ENCODE measurements at places on chromosomes 13 and 19.

DNA sequence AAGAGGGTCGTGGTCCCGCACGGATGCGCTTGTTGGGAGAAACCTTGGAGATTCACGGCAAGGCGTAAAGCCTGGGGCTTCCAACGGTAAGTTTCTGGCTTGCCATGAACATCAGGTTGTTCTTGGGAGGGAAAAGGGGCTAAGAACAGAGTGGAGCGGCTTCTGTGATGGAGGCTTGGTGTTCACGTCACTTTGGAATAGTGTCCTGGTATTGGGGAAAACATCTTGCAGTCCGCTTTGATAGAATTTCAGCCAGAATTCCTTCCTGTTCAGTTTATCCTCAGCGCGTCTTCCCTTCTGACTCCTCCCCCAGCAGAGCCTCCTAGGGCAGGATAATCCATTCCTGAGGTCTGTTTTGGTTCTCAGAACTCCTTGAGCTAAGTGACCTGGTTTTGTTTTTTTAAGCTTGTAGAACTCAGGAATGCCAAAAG lies 2.0 kb downstream of the KCTD15 start:
- DNase-seq = no peak

GRCh38 chr13:101545521-101545920 lies 93.0 kb downstream of the ITGBL1 start:
- DNase-seq = no peak

- DNase-seq = no peak
Observed at GRCh38 chr19:39507715-39508364, 7.1 kb upstream of the SELENOV start.

- no peak for DNase-seq
Observed at GRCh38 chr19:572743-573518, 535 bp downstream of the BSG start.

DNA sequence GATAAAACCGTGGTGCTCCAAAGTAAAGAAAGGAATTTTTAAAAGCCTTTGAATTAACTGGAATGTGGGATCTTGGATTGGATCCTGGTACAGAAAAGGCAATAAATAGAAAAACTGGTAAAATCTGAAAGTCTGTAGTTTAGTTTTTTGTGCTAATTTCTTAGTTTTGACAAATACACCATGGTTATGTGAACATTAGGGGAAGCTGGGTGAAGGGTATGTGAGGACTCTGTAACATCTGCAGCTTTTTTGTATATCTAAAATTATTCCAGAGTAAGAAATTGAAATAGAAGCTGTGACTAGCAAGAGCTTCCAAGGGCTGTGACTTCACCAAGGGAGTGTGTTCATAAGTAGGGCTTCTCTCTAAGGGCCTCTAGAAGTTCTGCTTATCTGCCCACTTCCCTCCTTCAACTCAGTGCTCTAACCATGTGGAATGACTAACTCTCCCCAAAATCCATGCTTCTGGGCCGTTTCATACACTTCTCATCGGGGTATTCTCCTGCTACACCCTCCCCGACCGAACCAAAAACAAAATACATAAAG lies 26.5 kb downstream of the ARHGAP35 start:
- no peak for DNase-seq

DNA sequence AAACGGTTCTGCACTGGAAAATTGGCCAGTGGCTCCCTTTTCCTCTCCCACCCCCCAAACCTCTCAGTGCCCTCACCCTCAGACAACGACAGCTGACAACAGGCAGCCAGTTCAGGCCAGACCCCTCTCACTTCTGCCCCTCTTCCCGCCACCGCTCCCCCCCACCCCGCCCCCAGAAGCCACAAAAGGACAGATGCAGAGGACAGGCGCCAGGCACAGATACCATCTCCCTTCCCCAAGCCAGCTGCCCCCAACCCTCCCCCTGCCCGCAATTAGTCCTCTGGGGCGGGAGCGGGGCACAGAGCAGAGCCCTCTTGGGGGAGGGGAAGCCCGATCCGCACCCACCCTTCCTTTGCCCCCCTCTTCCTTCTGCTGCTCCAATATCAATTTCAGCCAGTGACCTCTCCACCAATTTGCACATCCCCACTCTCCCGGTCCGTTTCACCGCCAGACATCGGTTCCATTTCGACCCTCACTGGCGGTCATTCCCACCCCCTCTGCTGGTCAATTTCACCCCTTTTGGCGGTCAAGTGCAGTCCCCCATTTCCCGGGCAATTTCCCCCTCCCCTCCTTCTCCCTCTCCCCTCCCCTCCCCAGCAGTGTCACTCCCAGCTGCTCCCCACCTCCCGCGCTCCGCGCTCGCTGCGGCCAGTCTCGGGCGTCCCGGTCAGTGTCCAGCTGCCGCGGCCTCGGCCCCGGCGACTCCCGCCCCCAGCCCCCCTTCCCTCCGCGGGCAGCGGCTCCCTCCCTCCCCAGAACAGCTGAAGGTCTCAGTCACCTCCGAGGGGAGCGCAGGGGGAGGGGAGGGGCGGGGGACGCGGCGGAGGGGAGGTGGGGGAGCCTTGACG lies at the start of gene SHD:
Gene SHD, plus strand, starts transcription at position 848 of the 848 bp plus-strand sequence. CDS start 798 bp downstream, outside the sequence.
- no peak for DNase-seq

DNA sequence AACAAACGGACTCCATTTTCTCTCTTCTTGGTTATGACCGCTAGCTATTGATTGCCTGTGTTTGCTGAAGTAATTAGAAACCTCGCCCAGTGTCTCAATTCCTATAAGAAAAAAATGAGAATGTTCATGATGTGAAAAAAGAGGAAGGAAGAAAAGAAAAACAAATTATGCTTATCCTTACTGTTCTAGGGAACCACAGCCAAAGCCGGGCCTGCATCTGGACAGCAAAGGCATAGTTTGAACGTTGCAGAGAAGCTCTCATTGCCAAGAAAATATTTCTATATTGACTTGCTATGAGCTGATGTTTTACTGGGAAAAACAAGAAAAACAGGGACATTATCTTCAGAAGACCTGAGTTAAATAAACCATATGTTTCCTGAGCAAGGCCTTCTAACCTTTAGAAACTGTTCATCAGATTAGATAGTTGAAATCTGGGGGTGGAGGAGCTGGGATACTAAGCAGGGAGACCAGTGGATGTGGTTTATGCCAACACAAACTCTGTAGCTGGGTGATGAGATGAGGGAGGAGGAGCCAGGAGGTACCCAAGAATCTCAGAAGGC lies 55.0 kb downstream of the EFNB2 start:
- no peak for DNase-seq

DNA sequence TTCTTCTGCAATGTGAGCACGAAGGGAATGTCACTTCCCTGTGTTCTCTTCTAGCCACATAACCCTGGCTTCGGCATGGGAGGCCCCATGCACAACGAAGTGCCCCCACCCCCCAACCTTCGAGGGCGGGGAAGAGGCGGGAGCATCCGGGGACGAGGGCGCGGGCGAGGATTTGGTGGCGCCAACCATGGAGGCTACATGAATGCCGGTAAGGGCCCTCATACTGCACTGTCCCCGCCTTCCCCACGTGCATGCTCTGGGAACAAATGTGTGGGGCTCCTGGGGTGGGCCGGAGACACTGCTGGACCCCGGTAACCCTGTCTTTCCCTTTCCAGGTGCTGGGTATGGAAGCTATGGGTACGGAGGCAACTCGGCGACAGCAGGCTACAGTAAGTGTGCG lies 17.7 kb upstream of the QTRT1 start:
- DNase-seq = no peak

DNA sequence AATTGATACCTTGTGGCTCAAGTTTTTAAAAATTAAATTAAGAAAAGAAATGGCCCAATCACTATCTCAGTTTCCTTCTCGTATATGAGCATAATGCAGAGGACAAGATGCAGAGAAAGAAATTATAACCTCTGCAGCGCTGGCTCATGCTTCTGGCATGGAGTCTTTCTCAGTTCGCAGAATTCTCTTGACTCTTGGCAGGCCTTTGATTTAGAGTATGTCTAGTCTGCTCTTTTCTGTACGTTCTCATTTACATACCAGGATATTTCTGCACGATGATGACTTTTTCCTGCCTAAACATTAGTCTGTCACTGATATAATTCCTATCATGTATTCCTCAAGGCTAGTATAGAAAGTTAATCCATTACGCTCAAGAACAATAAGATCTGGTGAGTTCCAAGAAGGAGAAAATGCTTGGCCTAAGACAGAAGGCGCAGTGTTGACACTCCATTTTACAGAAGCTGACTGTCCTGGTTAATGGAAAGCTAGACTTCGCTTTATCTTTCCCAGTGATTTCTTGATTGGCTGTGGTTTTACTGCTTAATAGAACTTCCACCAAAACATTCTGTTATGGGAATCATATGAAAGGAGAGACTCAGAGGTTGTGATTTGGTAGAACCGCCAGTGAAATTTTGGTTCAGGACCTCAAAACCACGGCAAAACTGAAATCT lies 1.7 kb upstream of the SMAD9 start:
- DNase-seq = no peak

DNA sequence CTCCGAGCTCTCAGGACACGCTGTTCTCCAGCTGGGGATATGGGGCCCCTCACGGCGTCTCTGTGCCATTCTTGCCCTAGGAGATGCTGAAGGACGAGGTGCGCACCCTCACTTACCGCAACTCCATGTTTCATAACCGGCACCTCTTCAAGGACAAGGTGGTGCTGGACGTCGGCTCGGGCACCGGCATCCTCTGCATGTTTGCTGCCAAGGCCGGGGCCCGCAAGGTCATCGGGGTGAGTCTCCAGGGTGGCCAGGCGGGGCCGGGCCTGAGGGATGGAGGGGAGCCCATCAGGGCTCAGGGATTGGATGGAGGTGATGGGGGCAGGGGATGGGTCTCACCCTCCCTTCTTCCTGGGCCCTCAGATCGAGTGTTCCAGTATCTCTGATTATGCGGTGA lies 4.8 kb downstream of the PRMT1 start:
- no peak for DNase-seq

- DNase-seq = no peak
Observed at GRCh38 chr19:10004617-10005016, 5.7 kb downstream of the COL5A3 start.

DNA sequence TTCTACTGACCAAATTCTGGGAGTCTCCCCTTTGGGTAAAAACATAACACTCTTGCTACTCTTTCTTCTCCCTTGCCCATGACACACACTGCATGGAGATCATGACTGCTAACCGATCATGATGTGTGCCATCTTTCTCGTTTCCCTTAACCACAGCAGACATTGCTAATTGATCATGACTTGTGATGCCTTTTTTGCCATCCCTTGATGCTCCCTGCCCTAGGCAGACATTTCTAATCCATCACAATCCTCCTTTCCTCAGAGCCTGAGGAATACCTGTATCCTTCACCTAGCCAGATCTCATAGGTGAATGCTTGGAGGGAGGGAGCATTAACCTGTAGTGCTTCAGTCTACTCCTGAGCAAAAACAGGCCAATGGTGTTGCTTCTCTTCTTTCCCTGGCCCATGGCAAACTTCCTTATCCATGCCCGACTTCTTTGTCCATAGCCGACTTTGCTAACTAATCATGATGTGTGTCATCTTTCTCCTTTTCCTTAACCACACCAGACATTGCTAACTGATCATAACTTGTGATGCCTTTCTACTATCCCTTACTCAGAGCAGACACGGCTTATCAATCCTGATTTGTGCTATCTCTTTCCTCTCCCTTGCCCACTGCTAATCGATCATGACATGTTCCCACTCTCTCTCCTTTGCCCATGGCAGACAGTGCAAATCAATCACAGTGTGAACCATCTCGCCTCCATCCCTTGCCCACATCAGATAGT lies 17.7 kb downstream of the NUMBL start:
- no peak for DNase-seq

GRCh38 chr19:8302357-8302691 lies 5.8 kb downstream of the CD320 start:
- no peak for DNase-seq

DNA sequence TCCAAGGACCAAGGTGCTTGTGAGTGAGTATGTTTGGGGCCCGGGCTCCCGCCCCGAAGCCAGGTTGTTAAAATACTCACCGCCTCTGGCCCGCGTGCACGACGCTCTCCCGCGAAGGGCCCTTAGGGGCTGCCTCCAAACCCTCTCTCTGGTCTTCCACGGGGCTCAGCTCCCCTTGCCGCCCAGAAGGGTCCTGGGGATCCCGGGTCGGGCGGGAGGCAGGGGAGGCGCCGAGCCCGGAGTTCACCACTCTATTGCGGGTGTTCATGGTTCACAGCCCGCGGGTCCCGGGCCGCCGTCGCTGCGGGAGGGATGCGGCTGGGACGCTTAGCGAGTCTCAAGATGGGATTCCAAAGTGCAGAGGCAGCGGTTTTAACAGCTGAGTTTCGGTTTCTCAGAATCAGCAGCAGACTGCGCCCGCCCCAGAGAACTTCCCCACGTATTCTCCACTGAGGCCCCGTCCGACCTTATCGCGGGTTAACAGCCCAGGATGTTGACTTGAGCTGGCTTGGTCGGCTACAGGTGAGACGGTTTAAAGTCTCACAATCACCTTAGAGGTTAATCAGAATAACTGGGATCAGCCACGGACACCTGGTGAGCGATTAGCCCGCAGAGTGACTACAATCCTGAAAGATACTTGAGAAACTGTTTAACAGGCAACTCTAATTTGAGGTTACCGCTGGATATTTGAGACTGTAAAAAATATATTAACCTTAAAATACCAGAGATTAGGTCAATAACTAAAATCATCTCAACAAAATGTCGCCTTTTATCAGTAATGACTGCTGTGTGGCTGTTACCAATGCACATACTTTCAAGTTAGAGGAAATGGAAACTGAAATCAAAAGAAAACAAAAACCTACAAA lies at the start of gene EPSTI1:
Gene EPSTI1, minus strand, starts transcription at position 344 of the 866 bp plus-strand sequence. Its CDS starts 76 bp downstream, at position 268.
- no peak for DNase-seq

DNA sequence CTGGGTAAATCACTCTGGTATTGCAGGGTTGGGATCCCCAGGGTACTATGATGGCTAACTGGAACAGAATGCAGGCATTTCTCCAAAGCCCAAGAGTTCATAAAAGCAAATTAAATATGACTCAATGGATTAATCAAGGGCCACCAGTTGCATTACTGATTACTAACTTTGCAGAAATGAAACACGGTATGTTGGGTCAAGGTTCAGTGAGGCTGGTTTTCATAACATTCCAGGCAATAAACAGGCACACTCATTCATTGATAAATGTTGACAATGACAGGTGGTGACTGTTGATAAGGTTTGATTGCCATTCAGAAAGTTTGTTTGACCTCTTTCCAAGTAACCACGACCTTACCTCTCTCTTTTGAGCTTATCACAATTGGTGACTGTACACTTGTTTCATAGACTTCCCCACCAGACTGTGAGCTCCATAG lies 506 bp upstream of the AP1M1 start:
- DNase-seq = peak; percentile 96

- DNase-seq = peak; percentile 11
Observed at GRCh38 chr13:84574851-84575250, 692.6 kb upstream of the SLITRK1 start.

DNA sequence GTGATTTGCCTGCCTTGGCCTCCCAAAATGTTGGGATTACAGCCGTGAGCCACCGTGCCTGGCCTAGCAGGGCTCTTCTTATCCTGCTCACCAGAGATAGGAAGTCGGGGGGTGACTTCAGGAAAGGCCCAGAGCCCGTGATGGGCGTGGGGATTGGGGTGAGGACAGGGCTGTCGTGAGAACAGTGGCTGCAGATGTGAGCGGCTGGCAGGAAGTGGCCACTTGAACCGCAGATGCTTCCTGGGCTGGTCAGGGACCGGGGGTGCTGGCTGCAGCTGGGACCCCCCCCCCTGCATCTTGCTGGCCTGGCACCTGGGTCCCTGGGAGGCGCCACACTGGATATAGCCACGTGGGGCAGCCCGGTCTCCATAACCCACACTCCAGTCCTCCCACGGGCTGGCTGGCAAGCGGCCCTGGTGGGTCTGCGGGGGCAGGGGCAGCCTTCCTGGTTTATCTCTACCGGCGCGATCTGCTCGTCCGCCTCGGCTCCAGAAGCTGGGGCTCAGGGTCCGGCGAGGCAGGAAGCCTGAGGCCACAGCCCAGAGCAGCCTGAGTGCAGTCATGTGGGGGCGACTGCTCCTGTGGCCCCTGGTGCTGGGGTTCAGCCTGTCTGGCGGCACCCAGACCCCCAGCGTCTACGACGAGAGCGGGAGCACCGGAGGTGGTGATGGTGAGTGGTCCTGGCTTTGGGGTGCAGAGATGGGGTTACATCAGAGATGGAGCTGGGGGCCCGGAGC lies at the start of gene F2RL3:
Gene F2RL3, plus strand, starts transcription at position 371 of the 737 bp plus-strand sequence. Its CDS starts 191 bp downstream, at position 562.
- DNase-seq = no peak
